Fibroblast of pulmonary artery (primary cell): ENCODE measurements at places on chromosomes 11 and 22.
A peak's percentile ranks its signal among the peaks of the same experiment; 100 is the strongest.

DNA sequence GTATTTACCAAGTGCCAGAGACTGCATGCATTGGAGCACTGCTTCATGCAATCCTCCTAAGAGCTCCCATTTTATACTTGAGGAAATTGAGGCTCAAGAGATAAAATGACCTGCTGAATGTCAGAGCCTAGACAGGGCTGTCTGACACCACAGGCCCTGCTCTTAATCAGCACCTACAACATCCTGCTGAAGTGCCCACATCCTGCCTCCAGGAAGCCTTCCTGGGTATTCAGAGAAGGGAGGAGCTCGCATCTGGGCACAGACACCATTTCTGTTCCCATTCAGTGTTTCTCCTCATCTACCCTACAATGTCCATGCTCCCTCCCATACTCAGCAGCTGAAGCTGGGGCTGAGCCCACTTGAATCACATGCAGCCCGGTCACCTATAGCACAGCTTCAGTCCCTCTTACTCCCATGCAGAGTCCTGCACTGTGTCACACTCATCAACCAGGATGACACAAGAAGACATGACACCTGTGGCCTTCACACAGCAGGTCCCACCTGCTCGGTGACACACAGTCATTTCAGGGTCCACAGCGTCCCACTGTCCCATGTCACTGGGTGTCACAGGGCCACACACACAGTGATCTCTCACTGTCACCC, 53.1 kb downstream of the PDE2A start:
- no peak for DNase-seq

- DNase-seq = peak; percentile 84
Measured at GRCh38 chr11:86735451-86736290, 63.3 kb upstream of the ME3 start.

DNA sequence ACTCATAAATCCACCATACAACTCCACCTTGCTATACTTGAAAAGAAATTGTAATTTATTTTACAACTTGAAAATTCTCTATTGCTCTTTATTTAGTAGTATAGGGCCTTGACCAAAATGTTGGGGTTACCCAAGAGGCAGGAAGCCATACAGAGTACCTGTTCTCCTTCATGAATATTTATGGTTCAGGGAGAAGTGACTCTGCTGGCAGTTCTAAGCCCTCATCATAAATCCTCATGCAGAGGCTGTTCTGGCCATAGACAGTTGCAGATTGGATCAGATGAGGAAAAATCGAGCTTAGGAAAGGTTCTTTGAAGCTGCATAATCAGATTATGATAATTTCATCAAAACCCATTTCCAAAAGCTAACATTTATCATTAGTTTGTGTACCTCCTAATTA, 449.4 kb upstream of the TENM4 start:
- DNase-seq = no peak

- no peak for DNase-seq
Measured at GRCh38 chr11:107337917-107338316, 119.7 kb downstream of the CWF19L2 start.

- DNase-seq = no peak
Measured at GRCh38 chr11:65808744-65809341, 22.0 kb downstream of the OVOL1 start.

- DNase-seq = no peak
Measured at GRCh38 chr11:130874955-130875531, 41.2 kb downstream of the SNX19 start.

- DNase-seq = no peak
Measured at GRCh38 chr22:48794906-48795305, 1032.8 kb downstream of the BRD1 start.

DNA sequence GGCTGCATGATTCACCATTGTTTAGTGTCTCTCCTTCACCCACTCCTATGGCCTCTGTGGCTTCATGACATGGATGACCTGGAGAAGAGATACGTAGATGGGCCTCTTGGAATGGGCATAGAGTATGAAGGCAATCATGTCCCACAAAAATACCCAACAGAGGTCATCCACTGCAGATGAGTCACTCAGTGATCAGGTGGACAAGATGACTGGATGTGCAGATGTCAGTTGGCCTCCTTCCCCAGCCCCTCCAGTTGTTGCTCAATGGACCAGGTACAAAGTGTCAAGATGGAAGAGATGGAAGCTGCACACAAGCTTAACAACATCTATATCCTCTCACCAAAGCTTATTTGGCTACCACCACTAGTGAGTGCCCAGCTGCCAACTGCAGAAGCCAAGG, 41.0 kb upstream of the CLPB start:
- no peak for DNase-seq

DNA sequence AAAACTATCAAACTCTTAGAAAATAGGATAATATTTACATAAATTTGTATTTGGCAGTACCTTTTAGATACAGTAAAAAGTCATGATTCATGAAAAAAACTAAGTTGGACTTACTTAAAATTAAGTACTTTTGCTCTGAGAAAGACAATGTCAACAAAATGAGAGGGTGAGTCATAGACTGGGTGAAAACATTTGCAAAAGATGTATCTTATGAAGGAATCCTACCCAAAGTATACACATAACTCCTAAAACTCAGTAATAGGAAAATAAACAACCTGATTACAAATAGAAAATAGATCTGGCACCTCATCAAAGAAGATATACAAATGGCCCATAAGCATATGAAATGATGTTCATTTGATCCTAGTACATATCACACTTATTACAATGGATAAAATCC, 1154.6 kb downstream of the JRKL start:
- DNase-seq = peak; percentile 42

GRCh38 chr22:22720724-22721261, 76.4 kb downstream of the GGTLC2 start:
- DNase-seq = peak; percentile 42

- DNase-seq = no peak
Measured at GRCh38 chr22:23396362-23397007, 183.6 kb downstream of the IGLL1 start.

GRCh38 chr11:109845437-109845836, 247.8 kb upstream of the ZC3H12C start:
- no peak for DNase-seq

GRCh38 chr22:48370508-48371325, 1457.0 kb downstream of the BRD1 start:
- DNase-seq = no peak

- DNase-seq = no peak
Measured at GRCh38 chr11:34006876-34007275, 44.7 kb upstream of the CAPRIN1 start.

GRCh38 chr11:5040876-5041275, 5.5 kb upstream of the OR52J3 start:
- DNase-seq = no peak

DNA sequence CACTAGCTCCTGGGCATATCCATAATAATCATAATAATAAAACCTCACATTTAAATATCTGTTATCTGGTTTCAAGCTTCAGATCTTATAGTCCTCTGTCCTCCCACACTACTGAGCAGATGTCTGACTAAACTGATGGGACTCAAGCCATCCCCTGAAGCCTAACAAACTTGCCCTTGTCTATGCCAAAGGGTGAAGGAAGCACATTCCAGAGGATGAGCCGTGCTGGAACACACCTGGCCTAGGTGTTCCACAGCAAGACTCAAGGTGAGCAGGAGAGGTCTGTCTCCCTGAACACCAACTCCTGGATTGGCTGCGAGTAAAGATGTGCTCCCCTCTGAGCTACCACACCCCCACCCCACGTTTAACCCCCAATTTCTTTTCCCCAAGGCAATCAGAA, 14.7 kb downstream of the SCUBE2 start:
- no peak for DNase-seq

DNA sequence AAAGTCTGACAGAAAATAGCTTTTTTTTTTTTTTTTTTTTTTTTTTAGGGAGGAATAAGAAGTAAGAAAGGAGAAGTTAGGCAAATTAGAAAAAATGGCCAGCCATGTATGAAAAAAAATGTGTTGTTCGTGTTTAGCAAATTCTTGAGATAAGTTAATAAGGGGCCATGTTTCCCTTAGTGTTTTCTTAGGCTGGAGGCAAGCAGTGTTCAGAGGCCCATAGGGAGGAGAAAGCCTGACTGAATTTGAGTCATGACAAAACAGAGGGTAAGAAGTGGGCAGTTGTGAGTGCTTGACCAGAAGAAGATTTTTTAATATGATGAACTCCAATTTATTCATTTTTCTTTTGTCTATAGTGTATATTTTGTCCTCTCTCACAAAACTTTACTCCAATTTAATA, 766.4 kb downstream of the FAM181B start:
- peak; percentile 5 for DNase-seq

DNA sequence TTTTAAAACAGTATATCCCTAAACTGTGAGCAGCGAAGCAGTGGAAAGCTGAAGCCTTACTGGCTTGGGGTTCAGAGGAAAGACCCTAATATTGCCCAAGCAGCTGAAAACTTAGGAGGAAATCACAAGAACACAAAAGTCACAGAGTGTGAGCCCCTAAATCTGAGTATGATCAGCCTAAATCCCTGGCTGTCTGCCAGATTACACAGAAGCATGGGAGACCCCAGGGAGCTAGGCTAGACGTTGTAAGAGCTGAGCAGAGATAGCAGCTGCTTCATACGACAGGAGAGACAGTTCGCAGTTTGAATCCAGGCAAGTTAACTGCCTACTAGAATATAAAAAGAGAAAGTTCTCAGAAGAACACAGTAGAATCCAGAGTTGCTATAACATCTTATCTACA, 81.2 kb downstream of the PACS1 start:
- no peak for DNase-seq
